T-helper 17 cell (primary cell): ENCODE measurements at places on chromosomes 7 and 10.

DNA sequence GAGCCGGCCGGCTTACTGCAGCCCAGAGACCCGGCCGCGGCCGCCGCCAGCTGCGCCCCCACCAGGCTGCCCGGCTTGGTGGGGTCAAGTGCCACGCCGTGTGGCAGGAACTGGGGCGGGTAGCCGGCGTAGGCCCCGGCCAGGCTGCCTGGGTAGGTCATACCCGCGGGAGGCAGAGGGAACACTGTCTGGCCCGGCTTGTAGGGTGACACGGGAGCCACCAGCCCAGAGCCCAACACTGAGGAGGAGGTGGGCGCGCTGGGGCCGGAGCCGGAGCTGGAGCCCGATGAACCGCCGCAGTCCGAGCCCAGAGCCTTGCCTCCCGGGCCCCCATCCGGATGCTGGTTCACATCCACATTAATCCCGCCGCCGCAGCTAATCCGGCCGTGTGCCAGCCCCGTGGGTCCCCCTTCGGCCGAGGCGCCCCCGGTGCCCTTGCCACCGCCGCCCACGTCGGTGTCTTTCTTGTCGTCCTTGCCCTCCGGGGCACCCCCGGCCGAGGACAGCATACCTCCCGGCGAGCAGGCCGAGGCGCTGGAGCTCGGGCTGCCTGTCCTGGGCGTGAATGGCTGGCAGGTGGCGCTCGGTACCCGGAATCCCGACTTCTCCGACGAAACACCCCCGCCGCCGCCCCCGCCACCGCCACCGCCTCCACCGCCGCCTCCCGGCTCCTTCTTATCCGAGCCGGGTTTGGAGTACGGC, 2.0 kb downstream of the ZNF503 start:
- no peak for DNase-seq
- peaks cover 21% of the 10 kb centered on the region for H3K4me1 ChIP-seq
- H3K27me3 ChIP-seq: peaks cover 34% of the 10 kb centered on the region
- peak overlapping the region; percentile 91 for H3K4me3 ChIP-seq
- H3K27ac ChIP-seq: no peak overlapping the region

GRCh38 chr7:47631711-47632110, 49.8 kb upstream of the TNS3 start:
- H3K27ac ChIP-seq: no peak overlapping the region
- peaks cover 2% of the 10 kb centered on the region for H3K4me1 ChIP-seq
- H3K36me3 ChIP-seq: no peaks in the 10 kb centered on the region
- H3K27me3 ChIP-seq: no peaks in the 10 kb centered on the region
- no peak overlapping the region for H3K4me3 ChIP-seq

DNA sequence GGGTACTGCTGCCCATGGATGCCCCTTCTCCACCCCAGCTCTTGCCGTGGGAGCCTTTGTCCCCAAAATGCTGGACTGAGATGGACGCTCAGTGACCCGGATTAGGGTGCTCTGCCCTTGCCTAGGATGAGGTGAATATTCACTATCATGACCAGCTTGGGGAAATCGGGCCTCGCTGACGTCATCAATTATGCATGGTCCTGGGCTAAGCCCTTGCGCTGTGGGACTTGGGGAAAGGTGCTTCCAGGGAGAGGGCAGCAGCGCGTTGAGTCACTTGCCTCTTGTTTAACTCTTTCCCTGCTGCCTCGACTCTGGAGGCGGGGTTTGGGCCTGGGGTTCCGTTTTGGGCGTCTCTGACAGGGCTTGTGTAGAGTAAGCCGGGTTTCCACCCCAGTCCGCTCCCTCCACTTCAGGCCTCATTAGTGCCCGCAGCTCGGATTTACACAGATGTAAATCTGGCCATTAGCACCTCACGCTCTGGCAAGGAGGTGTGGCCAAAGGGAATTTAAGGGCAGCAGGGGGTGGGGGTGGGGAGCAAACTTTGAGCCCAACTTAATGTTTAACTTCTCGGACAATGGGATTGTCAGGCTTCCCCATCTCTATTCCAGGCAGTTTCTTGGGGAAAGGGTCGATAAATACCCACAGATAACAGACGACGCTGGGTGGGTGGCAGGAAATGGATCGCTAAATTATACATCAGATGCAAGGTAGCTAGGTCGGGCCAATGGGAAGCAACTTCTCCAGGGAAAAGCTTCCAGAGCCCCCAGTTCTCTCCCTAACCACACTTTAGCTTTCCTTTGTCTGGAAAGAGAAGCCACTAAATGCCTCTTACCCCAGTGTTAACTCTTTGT, 51.3 kb upstream of the TCF7L2 start:
- H3K27ac ChIP-seq: no peak overlapping the region
- H3K4me1 ChIP-seq: no peaks in the 10 kb centered on the region
- H3K27me3 ChIP-seq: peaks cover 9% of the 10 kb centered on the region
- no peak overlapping the region for H3K4me3 ChIP-seq
- H3K36me3 ChIP-seq: no peaks in the 10 kb centered on the region

DNA sequence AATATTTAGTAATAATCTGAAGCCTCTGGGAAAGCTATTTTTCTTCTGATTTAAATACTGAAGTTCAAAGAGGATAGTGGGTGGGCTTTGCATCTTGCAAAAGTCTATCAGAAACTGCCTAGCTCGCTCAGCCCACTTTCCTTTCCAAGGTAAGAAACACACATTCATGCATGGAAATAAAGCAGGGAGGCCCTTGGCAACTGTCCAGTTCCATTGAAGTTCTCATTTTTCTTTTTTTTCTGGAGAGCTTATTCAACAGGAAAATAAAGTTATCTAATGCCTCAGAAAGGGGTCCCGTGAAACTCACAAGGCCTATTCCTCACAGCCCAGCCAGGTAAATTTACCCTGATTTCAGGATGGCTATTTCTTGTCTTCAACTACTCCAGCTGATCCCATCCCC, 654.9 kb downstream of the KCNMA1 start:
- no peak overlapping the region for H3K27ac ChIP-seq
- no peaks in the 10 kb centered on the region for H3K4me1 ChIP-seq
- DNase-seq: no peak
- no peaks in the 10 kb centered on the region for H3K36me3 ChIP-seq
- no peak overlapping the region for H3K4me3 ChIP-seq

DNA sequence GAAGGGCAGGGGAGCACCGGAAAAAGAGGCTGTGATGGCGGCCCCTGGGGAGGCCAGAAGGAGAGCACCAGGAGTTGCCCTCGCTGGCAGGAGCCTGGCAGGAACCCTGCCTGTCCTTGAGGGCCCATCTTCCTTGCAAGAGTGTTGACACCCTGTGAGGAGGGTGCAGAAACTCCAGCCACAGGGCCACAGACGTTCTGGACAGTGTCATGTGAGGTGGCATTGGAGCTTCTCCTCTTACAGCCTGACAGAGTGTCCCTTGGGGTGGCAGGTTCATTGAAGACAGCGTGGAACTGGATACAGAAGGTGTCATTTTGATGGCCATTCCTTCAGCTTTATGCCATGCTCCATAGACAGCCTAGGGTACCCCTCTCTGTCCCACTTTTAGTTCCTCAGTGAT, 54.2 kb downstream of the RBM20 start:
- no peaks in the 10 kb centered on the region for H3K27me3 ChIP-seq
- DNase-seq: no peak
- no peak overlapping the region for H3K4me3 ChIP-seq
- H3K27ac ChIP-seq: no peak overlapping the region

GRCh38 chr7:103987451-103987850, 2.0 kb downstream of the RELN start:
- H3K4me3 ChIP-seq: no peak overlapping the region
- no peak for DNase-seq
- peaks cover 53% of the 10 kb centered on the region for H3K27me3 ChIP-seq
- peaks cover 6% of the 10 kb centered on the region for H3K4me1 ChIP-seq

GRCh38 chr10:96856317-96856716, 24.2 kb downstream of the LCOR start:
- no peaks in the 10 kb centered on the region for H3K27me3 ChIP-seq
- no peaks in the 10 kb centered on the region for H3K36me3 ChIP-seq
- H3K27ac ChIP-seq: peak overlapping the region; percentile 49
- no peak for DNase-seq
- H3K4me3 ChIP-seq: peak overlapping the region; percentile 21

GRCh38 chr7:102828286-102828685, 79.5 kb downstream of the FAM185A start:
- no peaks in the 10 kb centered on the region for H3K4me1 ChIP-seq
- H3K36me3 ChIP-seq: peaks cover 8% of the 10 kb centered on the region
- H3K4me3 ChIP-seq: no peak overlapping the region

- H3K4me3 ChIP-seq: no peak overlapping the region
- H3K27me3 ChIP-seq: no peaks in the 10 kb centered on the region
- DNase-seq: no peak
- peaks cover 5% of the 10 kb centered on the region for H3K36me3 ChIP-seq
- H3K4me1 ChIP-seq: peaks cover 56% of the 10 kb centered on the region
Observed at GRCh38 chr7:157143788-157144187, 5.1 kb downstream of the UBE3C start.

GRCh38 chr10:84948644-84949043, 620.3 kb downstream of the CCSER2 start:
- DNase-seq: no peak
- H3K4me3 ChIP-seq: no peak overlapping the region
- H3K36me3 ChIP-seq: no peaks in the 10 kb centered on the region
- H3K27me3 ChIP-seq: no peaks in the 10 kb centered on the region

GRCh38 chr7:158532093-158532627, 55.5 kb downstream of the PTPRN2 start:
- H3K36me3 ChIP-seq: no peaks in the 10 kb centered on the region
- H3K27ac ChIP-seq: no peak overlapping the region
- no peak for DNase-seq
- peaks cover 41% of the 10 kb centered on the region for H3K27me3 ChIP-seq

- H3K27ac ChIP-seq: no peak overlapping the region
- no peaks in the 10 kb centered on the region for H3K27me3 ChIP-seq
- H3K36me3 ChIP-seq: no peaks in the 10 kb centered on the region
Observed at GRCh38 chr7:143846692-143847091, 55.3 kb downstream of the TCAF1 start.

GRCh38 chr10:129891806-129892205, 72.3 kb downstream of the EBF3 start:
- no peak for DNase-seq
- H3K4me3 ChIP-seq: no peak overlapping the region
- H3K36me3 ChIP-seq: no peaks in the 10 kb centered on the region
- no peak overlapping the region for H3K27ac ChIP-seq
- H3K27me3 ChIP-seq: peaks cover 22% of the 10 kb centered on the region
- H3K4me1 ChIP-seq: no peaks in the 10 kb centered on the region

DNA sequence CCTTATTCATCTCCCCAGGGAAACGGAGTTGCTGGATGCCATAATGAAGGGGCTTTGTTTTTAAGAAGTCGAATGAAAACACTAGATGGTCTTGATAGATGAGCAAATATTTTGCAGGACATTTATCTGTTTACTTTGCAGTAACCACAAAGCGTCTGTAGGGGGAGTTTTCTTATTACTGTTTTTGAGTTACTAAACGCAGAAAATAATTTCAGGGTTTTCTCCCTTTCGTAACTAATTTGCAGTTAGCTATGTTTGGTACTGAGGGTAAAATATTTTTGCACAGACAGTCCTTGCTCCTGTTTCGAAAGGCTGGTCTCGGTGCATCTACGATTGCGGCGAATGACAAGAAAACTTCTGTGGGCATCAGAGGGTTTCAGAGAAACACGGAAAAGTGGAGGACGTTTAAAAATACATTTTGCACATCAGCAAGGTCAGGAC, 505.6 kb upstream of the MKI67 start:
- no peaks in the 10 kb centered on the region for H3K4me1 ChIP-seq
- H3K36me3 ChIP-seq: no peaks in the 10 kb centered on the region
- no peak for DNase-seq
- H3K27me3 ChIP-seq: peaks cover 31% of the 10 kb centered on the region
- no peak overlapping the region for H3K27ac ChIP-seq
- H3K4me3 ChIP-seq: no peak overlapping the region

GRCh38 chr7:44313016-44313415, 12.4 kb downstream of the CAMK2B start:
- DNase-seq: no peak
- no peaks in the 10 kb centered on the region for H3K4me1 ChIP-seq
- H3K36me3 ChIP-seq: no peaks in the 10 kb centered on the region
- peaks cover 30% of the 10 kb centered on the region for H3K27me3 ChIP-seq

DNA sequence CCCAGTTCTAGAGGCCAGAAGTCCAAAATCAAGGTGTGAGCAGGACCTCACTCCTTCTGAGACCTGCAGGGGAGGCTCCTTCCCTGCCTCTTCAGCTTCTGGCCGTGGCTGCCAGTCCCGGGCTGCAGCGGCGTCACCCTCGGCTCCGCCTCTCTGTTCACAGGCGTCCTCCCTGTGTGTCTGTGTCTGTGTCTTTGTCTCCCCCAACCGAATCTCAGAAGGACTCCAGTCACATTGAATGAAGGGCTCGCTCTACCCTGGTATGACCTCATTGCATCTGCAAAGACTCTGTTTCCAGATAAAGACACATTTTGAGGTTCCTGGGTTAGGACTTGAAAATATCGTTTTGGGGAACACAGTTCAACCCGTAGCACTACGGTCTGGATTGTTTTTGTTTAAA, 33.1 kb upstream of the GALNT11 start:
- no peak overlapping the region for H3K4me3 ChIP-seq
- H3K36me3 ChIP-seq: peaks cover 4% of the 10 kb centered on the region
- no peak for DNase-seq
- no peak overlapping the region for H3K27ac ChIP-seq
- peaks cover 66% of the 10 kb centered on the region for H3K27me3 ChIP-seq

- no peak for DNase-seq
- H3K27ac ChIP-seq: no peak overlapping the region
- H3K36me3 ChIP-seq: no peaks in the 10 kb centered on the region
- H3K4me3 ChIP-seq: no peak overlapping the region
- H3K4me1 ChIP-seq: peaks cover 2% of the 10 kb centered on the region
Observed at GRCh38 chr10:58152673-58153263, 114.9 kb downstream of the IPMK start.

DNA sequence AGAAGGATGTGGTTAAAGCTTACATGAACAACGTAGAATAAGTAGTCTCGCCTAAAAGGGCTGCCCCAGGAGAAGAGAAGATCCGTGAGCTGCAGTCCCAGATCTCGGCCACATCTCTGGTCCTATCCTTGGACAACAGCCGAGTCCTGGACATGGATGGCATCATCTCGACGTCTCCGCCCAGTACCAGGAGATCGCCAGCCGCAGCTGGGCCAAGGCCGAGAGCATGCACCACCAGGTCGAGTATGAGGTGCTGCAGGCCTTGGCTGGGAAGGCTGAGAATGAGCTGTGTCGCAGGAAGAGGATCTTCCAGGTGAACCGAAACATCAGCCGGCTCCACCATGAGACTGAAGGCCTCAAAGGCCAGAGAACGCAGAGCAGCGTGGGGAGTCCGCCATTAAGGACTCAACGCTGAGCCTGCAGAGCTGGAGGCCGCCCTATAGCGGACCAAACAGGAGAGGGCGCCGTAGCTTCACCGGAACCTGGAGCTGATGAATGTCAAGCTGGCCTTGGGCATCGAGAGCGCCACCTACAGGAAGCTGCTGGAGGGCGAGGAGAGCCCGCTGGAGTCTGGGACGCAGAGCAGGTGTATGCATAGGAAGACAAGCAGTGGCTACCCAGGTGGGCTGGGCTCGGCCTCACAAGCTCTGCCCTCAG, 22.2 kb downstream of the LIPK start:
- H3K4me3 ChIP-seq: no peak overlapping the region
- H3K36me3 ChIP-seq: no peaks in the 10 kb centered on the region
- peak; percentile 5 for DNase-seq
- peaks cover 34% of the 10 kb centered on the region for H3K27me3 ChIP-seq
